Activated T-helper 9 cell treated with anti-CD3 and anti-CD28 coated beads, Interleukin-2, amount 50 U/mL, for 16 hours (primary cell): ENCODE measurements at places on chromosomes 1 and 21.

- DNase-seq = no peak
Observed at GRCh38 chr21:45639206-45640000, 4.1 kb upstream of the PCBP3 start.

GRCh38 chr1:207223162-207223561 is 98.3 kb upstream of the CD55 start:
- DNase-seq = no peak

- no peak for DNase-seq
Observed at GRCh38 chr1:151377150-151377884, 4.8 kb upstream of the SELENBP1 start.

- no peak for DNase-seq
Observed at GRCh38 chr1:160096274-160097116, 1.9 kb downstream of the IGSF8 start.

DNA sequence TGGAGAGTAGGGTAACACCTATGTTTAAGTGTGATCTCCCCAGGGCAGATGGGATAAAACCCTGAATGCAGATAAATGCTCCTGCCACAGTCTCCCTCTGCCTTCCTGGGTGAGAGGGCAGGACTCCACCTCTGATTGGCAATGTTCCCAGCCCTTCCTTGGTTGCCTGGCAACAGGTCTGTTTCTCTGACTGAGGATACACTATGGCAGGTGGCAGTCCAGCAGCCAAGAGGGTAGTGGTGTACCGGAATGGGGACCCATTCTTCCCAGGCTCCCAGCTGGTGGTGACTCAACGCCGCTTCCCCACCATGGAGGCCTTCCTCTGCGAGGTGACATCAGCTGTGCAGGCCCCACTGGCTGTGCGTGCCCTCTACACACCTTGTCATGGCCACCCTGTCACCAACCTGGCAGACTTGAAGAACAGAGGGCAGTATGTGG is at the start of gene DCDC2B:
DCDC2B (plus strand) TSS at position 199 of the 438 bp plus-strand sequence; CDS start at position 204, 5 bp downstream.
- no peak for DNase-seq

GRCh38 chr1:76581712-76582111 is 285.6 kb upstream of the ST6GALNAC5 start:
- DNase-seq = no peak

GRCh38 chr1:38242506-38242905 is 195.9 kb upstream of the POU3F1 start:
- no peak for DNase-seq

GRCh38 chr1:67831850-67832513 is 1.3 kb downstream of the GNG12 start:
- DNase-seq = no peak

DNA sequence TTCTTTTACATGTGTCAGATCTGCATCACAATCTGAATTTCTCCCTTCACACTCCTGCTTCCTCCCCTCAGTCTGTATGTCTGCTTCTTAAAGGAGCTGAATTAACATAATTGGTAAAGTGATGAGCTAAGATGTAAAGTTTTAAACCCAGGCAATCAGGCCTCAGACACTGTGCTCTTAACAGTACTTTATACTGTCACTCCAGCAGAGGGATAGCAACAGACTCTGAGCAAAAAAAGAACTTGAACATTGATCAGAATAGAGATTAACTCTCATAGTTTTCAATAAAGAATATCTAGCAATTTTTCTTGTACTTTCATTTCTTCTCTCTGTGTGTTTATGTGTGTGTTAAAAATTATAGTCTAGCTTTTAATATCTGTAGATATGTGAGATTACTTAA is 110.3 kb downstream of the DUSP10 start:
- DNase-seq = no peak

DNA sequence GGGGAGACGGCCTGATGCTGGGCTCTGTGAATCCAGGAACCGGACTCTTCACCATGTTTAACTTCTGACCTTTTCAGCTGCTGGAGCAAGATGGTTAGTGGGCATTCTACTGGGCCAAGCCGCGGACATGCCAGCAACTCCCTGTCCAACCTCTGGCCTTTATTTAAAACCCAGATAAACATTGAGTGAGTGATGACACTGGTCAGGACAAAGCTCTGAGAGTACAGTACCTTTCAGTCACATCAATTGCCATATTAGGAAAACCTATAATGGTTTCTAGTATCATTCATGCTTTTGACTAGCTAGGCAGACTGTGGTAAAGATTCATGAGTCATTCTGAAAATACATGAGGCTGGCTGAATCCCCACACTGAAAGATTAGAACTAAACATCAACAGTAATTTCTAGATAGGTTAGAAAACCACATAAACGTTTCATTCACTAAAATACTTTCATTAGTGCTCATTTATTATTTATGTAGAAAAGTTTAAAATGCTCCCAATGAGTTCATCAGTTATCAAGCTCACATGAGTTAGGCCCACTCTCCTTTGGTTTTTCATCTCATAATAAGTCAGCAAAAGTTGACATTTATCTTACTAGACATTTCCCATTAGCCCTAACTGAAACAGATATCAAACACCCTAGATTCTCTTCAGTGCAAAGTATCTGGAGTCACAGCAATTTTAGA is 7.1 kb upstream of the ACTA1 start:
- no peak for DNase-seq

DNA sequence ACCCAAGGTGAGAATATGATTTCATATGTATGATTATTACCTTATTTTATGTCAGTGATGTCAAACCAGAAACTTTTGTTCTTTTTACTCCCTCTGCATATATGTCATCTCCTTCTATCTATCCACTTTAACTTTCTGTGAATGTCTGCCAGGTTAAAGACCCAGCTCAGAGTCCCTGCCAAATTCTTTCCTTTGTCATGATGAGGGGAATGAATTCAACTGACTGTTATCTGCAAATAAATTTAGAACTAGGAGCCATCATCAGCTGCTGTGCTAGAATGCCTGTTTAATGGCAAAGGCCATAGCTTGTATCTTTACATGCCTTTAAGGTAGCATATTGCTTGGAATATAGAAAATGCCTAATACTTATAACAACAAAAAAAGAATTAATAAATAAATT is 815.6 kb upstream of the NEGR1 start:
- DNase-seq = no peak

DNA sequence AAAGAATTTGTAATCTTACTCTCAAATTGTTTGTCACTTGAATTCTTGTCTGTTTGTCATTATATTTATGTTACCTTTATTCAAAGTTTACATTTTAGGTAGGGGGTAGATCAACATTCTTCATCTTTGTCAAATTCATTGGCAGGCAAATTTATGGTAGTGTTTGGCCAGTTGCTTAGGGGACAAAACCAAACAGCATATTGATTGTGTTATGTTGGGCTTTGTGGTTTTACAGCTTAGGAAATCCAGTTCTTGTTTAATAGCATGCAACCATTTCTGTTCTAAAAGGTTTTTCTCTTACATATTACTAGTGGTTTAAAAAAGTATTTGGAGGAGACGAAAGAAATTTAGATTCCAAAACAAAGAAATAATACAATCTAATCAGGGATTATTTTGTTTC is 91.4 kb downstream of the HMCN1 start:
- DNase-seq = no peak

DNA sequence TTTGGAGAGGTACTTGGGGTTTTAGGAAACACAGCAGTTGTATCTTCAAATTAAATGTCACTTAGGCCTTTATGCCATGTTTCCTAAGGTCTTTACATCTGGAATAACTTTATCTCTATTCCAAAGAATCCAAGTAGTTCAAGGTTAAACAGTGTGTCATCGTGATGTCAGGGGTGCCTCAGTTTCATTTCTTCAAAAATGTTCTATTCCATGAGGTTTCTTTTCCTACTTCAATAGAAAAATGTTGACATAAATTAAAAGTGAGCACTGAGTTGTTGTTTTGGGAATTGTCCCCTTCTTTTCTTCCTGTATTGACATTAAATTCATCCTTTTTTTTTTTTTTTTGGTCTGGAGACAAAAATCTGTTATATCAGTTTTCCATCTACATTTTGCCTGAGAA is 160.6 kb upstream of the C21orf91 start:
- no peak for DNase-seq

DNA sequence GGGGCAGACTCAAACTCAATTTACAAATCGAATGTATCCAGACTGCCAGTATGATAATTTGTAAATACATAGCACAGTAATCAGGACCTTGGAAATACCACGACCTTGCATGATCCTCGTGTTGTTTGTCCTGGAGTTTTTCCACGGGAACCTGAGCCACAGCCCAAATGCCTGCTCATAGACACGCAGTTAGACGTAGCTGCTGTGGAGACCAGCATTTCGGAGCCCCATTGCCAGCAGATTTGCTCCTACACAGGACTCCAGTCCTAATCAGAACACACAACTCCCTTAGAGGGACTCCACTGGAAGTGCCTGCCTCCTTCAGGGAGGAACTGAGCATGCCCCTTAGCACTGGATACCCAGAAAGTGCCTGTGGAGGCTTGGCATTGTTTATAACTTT is 163.2 kb downstream of the GALNT2 start:
- no peak for DNase-seq

DNA sequence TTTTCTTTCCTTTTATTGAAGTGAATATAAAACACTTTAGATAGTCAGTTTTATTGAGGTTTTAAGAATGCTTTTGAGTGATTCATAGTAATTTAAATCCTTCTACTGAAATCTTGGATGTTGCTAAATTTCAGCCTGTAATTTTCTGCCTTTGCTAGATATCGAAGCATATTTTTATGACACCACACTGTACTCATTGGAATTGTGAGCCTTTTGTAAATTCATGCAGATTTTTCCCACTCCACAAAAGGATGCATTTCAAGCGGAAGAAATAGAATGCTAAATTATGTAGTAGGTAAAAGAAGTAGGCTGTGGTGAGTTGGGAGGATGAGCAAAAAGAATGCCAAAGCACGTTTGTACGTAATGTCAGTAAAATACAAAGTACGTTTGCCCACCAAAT is 13.8 kb downstream of the SNX7 start:
- DNase-seq = no peak

DNA sequence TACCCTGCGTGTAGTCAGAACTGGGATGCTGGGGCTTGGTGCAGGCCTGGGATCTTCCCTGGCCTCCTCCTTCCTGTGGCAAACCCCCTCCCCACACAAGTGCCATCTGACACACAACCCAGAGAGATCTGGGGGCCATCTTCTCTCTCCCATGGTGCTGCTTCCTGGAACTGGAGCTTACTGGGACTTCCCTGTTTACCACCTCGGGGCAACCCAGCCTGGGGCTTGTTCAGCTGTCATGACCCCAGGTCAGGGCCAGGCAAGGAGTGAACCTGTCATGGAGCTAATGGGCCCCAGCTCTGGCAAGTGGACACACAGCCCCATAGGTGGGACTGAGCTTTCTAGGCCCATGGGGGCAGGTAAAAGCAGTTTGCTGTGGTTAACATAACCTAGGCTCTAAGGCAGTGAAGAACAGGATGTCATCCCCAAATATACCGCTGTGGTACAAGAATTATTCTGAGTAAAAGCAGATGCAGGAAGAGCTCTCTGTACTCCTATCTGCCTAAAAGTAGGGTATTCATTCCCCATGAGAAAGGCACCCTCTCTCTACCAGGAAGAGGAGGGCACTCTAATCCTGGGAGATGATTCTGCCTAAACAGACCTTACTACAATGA is 2.4 kb downstream of the TRIM11 start:
- DNase-seq = no peak

DNA sequence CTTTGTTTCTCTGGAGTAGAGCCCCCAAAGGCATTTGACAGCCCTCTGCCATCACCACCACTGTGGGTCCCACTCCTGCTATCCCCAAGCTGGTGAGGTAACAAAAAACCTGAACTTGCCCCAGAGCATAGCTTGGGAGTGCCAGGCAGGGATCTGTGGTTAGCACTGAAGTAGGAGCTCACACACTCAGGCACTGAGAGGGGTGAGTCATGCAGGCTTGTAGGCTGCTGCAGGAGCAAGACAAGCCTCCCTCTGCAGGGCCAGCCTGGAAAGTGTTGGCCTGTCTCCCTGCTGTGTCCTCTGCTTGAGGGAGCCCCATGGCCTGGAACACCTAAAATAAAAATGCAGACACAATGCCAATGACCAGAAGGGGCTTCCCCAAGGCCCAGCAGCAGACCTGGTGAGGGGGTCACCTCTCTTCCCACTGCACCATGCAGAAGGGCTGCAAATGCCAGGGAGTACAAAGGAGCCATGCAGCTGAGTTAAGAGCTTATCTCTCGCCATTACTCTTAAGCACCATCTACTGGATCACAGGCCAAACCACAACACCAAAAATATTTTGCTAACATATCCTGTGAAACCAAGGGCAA is 108.9 kb upstream of the POGK start:
- no peak for DNase-seq

GRCh38 chr1:154729031-154729442 is 121.1 kb upstream of the ADAR start:
- no peak for DNase-seq

GRCh38 chr1:190908691-190909090 is 431.0 kb upstream of the BRINP3 start:
- DNase-seq = no peak

DNA sequence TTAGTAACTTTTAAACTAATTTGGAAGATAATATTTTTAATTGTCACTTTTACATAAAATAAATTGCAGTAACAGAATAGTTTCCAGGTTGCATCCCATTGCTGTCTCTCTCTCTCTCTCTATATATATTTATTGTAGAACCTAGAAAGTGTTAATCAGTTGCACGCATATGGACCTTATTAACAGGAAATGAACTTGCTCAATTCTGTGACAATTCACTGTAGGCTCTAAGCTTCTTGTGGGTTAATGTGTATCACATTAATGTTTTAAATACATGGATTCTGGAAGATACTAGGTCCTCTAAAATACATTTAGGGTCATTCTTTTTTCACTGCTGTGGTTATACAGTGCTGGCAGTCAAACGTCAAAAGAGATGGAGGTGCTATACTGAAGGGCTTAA is 33.1 kb downstream of the LRRC71 start:
- DNase-seq = no peak

- DNase-seq = no peak
Observed at GRCh38 chr1:66285618-66286270, 248.2 kb upstream of the SGIP1 start.

DNA sequence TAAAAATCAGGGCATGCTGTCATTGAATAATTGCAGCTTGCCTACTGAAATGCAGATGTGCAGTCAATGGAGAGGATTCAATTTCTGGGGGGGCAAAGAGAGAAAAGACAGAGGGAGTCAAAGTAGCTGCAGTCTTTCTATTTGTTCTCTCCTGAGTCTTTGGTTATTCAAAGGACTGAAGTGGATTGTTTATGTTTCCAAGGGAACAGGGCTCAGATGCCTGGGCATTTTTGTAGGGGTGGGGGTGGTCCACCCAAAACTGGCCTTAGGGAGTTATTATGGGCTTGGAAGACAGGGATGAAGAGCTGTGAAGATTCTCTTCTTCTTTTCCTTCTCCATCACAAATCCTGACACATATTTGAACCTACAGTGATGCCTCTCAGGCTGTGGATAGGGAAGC is 408.8 kb upstream of the DAB1 start:
- DNase-seq = no peak

GRCh38 chr1:112247036-112247597 is 148.9 kb upstream of the CTTNBP2NL start:
- no peak for DNase-seq

- no peak for DNase-seq
Observed at GRCh38 chr1:231369282-231369681, 31.2 kb downstream of the SPRTN start.
